ENCODE measurements at places on chromosomes 5 and 9.

- no peak for DNase-seq
Observed at GRCh38 chr5:145946112-145946861, 9.9 kb downstream of the SH3RF2 start.

- DNase-seq = no peak
Observed at GRCh38 chr9:123586275-123586674, 230.3 kb downstream of the CRB2 start.

DNA sequence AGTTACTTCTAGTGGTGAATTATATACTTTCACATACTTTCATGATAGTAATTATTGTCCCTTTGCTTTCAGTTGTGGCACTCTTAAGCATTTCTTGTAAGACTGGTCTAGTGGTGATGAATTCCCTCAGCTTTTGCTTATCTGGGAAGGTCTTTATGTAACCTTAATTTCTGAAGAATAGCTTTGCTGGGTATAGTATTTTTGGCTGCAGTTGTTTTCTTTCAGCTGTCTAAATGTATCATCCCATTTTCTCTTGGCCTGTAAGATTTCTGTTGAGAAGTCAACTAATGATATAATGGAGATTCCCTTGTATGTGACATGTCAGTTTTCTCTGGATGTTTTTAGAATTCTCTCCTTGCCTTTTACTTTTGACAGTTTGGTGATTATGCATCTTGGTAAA, 41.0 kb downstream of the TMEM38B start:
- DNase-seq = no peak

DNA sequence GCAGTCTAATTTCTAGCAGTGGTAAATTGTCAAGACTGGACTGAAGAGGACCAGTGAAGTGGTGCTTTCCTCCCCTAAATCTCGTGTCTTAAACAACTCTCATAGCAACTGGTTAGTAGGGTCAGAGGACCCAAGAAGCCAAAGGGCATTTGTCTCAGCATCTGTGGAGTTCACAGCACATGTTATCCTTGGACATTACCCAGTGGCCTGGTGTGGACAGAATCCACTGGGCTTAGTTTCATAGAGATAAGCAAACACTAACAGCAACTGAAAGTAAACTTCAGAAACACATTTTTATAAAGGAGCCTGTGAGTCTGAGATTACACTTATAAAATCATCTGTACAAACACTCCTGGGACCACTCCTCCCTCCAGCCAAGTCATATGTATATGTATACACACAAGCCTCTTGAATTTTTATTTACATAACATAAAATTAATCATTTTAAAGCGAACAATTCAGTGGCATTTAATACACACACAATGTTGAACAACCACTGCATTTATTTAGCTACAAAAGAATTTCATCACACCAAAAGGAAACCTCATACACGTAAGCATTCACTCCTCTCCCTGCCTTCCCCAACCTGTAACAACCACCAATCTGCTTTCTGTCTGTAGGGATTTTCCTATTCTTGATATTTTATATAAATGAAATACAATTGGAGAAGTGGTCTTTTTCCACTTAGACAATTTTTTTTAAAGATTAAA, 457.8 kb downstream of the RASEF start:
- DNase-seq = no peak

GRCh38 chr5:142152384-142152732, 43.8 kb downstream of the NDFIP1 start:
- DNase-seq = no peak

DNA sequence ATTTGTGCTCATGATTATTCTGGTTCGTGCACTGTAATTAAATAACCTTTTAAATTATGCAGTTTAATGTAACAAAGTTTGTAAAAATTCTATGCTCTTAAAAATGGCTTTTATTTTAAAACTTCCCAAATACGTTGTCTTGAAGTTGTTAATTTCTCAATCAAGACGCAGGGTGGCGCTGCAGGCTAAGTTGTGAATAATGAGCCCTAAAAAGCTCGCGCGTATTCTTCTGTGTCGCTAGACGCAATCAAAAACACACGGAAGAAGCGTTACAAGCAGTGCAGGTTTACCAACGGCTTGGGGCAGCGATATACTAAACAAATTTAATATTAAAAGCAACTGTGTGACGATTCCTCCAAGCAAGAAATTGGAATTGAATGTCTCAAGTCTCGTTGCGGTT, at the start of gene PCDHB4:
PCDHB4 (plus strand) TSS at position 256 of the 400 bp plus-strand sequence. CDS start 181 bp downstream, outside the sequence.
- DNase-seq = no peak

GRCh38 chr5:73998489-73998888, 372.5 kb downstream of the ARHGEF28 start:
- no peak for DNase-seq

DNA sequence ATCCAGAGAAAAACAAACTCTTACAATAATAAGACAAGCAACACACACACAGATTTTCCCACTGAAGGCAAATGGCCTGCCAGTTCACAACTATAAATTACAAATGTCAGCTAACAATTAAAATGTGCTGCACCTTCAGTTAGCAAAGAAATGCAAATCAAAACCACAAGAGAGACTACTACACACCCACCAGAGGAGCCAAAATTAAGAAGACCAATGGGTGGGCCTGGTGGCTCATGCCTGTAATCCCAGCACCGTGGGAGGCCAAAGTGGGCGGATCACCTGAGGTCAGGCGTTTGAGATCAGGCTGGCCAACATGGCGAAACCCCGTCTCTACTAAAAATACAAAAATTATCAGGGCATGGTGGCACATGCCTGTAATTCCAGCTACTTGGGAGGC, 15.1 kb upstream of the IPPK start:
- DNase-seq = no peak

- DNase-seq = no peak
Observed at GRCh38 chr9:20382460-20383071, 239.7 kb downstream of the MLLT3 start.

- DNase-seq = no peak
Observed at GRCh38 chr9:127183814-127184582, 61.6 kb upstream of the ANGPTL2 start.

- no peak for DNase-seq
Observed at GRCh38 chr9:120860083-120860482, 16.9 kb downstream of the PHF19 start.

DNA sequence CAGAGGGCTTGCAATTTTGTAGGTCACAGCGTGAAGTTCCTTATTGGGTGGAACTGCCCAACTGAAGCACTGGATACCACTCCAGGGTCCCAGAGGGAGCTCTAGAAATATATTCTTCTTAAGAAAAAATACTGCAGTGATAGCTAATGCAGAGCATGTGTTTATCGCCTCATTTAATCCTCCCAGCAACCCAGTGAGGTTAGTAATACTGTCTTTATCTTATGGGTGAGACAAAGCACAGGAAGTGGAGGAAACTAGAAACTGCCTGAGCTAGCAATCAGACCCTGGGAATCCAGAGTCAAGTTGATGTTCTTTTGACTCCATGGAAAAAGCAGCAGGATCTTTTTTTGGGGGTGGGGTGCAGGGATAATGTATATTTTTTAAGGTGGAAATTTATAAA, 153.3 kb downstream of the PJA2 start:
- DNase-seq = no peak

DNA sequence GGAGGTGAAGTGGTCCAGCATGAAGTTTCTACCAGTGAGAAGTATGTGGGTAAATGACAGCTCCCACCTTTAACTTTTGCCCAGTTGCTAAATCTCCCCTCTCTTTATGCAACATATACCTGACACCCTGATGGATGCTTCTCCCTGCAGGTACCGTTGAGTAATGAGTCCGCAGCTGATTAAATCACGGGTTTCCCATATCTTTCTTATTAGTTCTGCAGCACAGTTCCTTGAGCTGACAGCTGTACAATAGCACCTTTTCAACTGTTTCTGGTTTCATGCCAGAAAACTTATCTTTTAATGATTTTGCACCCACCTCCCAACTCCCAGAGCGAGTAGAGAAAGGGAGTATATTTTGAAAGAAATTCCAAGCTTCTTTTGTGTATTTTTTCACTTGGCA, 161.0 kb upstream of the TUT7 start:
- no peak for DNase-seq
